NCI-H460 (cell line): ENCODE measurements at places on chromosomes 6 and 20. TPM values are rescaled to one million over a fixed set of nuclear protein-coding genes. Genes with fewer than 3 reads are reported as not detected.
A peak's percentile ranks its signal among the peaks of the same experiment; 100 is the strongest.

DNA sequence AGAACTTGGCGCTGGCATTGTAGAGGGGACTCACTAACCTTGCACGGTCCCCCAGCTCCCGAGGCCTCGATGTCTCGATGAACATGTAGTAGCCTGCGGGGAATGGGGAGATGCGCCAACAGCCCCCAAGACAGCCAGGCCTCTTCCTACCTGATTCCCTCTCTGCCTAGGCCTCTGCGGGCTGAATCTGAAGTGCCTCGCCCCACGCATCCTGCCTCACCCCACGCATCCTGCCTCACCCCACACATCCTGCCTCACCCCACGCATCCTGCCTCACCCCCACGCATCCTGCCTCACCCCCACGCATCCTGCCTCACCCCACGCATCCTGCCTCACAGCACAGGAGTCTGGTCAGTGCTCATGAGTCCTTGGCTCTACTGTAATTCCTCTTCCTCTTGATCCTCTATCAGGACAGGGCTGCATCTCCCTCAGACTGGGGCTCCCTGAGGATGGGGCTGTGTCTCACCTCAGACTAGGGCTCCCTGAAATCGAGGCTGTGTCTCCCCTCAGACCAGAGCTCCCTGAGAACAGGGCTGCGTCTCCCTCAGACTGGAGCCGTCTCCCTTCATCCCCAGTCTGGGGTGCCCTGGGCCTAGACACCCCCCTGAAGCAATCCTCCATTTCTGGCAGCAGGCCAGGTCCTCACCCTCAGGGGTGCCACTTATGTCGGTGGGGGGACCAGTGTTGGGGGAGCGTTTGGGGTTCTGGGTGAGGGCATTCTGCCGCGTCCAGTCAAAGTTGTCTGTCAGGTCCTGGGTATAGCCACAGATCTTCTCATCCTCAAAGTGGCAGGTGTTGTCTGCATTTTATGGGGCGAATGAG lies 53.6 kb downstream of the MDGA1 start:
- DNase-seq: no peak

DNA sequence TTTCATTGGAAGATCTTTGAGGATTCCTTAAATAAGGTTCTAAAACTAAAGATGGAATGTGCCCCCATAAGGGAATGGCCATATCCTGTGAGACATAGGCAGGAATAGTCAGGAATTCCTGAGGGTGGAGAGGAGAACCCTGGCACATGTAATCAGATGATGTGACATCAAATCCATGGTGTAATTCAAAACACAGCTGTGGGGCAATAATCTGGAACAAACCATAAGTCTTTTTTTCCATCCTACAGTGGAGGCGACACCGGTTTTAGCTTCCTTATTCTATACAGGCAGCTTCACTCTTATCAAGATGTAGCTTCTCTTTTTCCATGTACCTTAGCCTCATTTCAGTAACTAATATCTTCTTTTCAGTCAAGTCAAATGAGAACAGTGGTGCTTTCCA lies 133.6 kb upstream of the CITED2 start:
- DNase-seq: no peak

RGS17 gene
- 0.14 and 0.20 TPM in 2 replicates for total RNA-seq

DNA sequence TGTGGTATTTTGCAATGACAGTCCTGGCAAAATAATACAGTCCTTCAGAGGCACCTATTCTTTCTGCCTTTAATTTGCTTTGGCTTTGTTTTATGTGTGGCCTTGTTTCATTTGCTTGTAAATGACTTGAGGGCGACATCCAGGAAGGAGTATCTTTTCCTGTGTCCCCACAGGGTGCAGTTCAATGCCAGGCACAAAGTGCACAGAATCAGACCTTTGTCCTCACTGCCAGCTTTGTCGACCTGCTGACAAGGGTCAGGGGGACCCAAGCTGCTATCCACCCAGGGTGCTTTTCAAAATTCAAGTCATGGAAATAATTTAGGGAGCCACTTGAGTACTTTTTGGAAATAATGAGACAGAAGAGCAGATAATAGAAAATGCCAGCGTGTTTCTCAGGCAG lies 37.0 kb upstream of the CDKN1A start:
- DNase-seq: no peak

DNA sequence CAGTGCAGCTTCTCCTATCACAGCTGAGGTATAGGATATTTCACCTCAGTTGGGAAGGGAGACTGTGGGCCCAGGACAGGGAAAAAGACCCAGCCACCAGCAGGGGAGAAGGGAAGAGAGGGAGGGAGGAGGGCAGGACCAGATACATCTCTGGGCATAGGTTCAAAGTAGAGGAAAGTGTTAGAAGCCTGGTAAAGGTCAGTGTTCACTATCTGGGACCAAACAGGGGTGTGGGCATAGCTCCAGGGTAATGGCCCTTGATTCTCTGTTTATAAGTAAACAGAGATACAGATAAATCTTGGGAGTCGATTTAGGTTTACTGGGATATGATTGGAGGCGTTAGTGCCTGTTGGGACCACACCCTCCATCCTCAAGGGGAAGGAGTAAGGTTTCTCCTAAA lies 266.2 kb downstream of the LRFN2 start:
- DNase-seq: no peak

- DNase-seq: no peak
These were observed 4.6 kb downstream of the UCKL1 start for GRCh38 chr20:63951398-63952209.

DNA sequence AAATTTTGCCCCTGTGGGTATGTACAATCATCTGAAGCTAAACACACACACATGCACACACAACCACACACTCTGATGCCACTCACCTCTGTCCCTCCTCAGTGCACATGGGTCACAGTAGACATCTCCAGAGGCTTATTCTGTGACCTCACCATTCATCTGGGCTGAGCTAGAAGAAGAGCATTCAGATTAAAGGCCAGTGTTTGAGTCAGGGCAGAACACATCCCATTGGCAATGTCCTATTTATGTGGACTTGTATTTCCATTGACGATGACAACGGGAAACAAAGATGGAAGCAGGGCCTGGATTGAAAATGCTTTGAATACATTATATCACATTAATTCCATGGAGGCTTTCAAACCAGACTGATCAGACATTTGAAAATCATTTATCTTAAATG lies 26.8 kb upstream of the SLC22A23 start:
- no peak for DNase-seq

HCRTR2 gene
- total RNA-seq: not detected in 2 replicates

OPRL1 gene
- total RNA-seq: 0.17 and 0.32 TPM in 2 replicates

FNDC11 gene
- 0.05 TPM in 1 of 2 replicates, not detected in the other for total RNA-seq

GRCh38 chr20:40134176-40134575 lies 554.9 kb downstream of the MAFB start:
- no peak for DNase-seq

FOXP4 gene
- 3.6 and 3.7 TPM in 2 replicates for total RNA-seq

- no peak for DNase-seq
These were observed 756 bp downstream of the MTG2 start for GRCh38 chr20:62183426-62184142.

GRCh38 chr6:32166411-32167061 lies 2.1 kb downstream of the EGFL8 start:
- DNase-seq: no peak

ZSCAN23 gene
- not detected in 2 replicates for total RNA-seq

TRIM10 gene
- total RNA-seq: not detected in 2 replicates

GRCh38 chr20:25017257-25017803 lies 24.8 kb upstream of the APMAP start:
- DNase-seq: no peak

DNA sequence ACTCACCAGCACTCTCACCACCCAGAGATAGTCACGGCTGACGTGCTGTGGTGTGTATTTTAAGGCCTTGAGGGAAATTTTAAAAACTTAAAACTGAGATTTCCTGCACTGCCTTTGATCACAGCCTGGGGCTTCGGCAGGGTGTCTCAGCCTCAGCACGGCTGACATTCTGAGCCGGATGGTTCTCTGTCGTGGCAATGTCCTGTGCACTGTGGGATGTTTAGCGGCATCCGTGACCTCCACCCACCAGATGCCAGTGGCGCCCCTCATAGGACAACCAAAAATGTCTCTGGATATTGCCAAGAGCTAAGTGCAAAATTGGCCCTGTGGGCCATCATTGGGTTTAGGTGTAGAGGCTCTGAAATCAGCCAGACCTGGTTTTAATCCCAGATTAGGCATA lies 142.2 kb upstream of the KCNG1 start:
- no peak for DNase-seq

- no peak for DNase-seq
These were observed 122.6 kb upstream of the FERMT1 start for GRCh38 chr20:6245436-6245835.

HLA-DMA gene
- 1.2 and 2.0 TPM in 2 replicates for total RNA-seq

GRCh38 chr6:120173250-120173649 lies 823.7 kb upstream of the MAN1A1 start:
- DNase-seq: no peak

GRCh38 chr6:100633096-100633777 lies 168.5 kb upstream of the SIM1 start:
- DNase-seq: peak; percentile 41

DNA sequence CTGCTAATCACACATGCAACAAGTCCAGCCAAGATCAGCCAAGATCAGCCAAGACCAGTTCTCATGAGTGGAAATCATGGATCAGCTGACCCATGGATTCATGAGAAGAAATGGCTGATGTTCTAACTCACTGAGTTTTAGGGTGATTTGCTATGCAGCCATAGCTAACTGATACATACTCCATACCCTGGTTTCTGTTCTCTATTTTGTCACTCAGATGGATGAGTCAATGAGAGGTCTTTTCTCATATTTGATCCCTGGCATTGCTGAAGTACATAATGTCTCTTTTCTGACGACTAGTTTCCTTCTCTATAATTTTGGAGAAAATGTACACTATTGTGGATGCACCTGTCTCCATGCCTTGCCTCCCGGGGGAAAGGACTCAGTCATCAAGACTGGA lies 118.4 kb upstream of the LY86 start:
- no peak for DNase-seq

DNA sequence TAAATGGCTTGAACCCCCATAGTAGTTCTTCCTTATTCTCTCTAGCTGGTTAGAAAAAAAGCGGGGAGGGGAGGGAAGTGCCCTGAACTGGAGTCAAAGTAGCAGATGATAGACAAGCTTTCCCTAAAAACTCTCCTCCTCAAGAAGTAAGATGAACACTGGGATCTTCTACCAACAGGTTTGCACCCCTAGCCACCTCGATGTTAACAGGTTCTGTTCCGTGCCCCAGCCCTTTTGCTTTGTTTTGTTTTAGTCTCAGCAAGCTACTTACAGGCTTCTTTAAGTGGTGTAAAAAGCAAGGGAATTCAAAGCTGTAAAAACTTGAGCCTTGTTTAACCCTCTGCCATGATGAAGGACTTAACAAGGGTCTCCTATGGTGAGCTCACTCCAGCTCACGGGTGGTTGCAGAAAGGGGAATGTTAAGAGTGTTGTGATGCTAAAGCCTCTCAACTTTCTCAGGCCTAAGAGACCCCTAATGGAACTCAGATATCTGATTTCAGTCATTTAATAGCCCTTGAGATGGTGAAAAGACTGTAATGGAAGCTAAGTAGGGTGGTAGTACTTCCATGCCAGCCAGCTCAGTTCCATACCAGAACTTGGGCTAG lies 106.0 kb downstream of the FOXO3 start:
- no peak for DNase-seq
